ENCODE measurements at places on chromosomes 4 and X. TPM values are rescaled to one million over a fixed set of nuclear protein-coding genes. Genes with fewer than 3 reads are reported as not detected.

Gene DCAF8L2
- total RNA-seq = not detected

Gene FGF2
- total RNA-seq = 16.7 TPM

Gene DGKK
- not detected for total RNA-seq

Gene HTN1
- not detected for total RNA-seq

Gene ASMT
- not detected for total RNA-seq

Gene FAM9C
- total RNA-seq = not detected

Gene NR0B1
- not detected for total RNA-seq

Gene CLCN4
- total RNA-seq = 0.03 TPM
